ENCODE measurements at places on chromosomes 4 and X.

DNA sequence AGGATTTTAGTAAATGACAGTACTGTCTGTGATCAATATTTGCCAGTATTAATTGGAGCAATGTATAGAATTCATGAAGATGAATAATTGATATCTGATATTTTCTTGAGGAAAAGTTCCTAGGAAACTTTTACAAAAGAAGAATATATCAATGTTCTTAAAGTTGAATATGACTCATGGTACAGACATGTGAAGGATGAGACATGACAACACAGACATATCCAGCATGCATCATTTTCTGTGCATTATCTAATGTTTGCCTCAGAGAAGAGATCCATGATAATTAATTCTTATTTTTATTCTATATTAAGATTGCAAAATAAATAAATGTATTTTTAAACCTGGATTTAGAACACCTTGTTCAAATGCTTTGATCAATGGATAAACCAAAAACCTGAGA is 452.9 kb upstream of the EPHA5 start:
- DNase-seq = no peak

- no peak for DNase-seq
These were observed 40.9 kb downstream of the EGF start for GRCh38 chr4:109953556-109953955.

GRCh38 chr4:41427931-41428600 is 109.9 kb upstream of the LIMCH1 start:
- DNase-seq = no peak

- no peak for DNase-seq
These were observed 37.3 kb upstream of the GUCY1A1 start for GRCh38 chr4:155629183-155629825.

DNA sequence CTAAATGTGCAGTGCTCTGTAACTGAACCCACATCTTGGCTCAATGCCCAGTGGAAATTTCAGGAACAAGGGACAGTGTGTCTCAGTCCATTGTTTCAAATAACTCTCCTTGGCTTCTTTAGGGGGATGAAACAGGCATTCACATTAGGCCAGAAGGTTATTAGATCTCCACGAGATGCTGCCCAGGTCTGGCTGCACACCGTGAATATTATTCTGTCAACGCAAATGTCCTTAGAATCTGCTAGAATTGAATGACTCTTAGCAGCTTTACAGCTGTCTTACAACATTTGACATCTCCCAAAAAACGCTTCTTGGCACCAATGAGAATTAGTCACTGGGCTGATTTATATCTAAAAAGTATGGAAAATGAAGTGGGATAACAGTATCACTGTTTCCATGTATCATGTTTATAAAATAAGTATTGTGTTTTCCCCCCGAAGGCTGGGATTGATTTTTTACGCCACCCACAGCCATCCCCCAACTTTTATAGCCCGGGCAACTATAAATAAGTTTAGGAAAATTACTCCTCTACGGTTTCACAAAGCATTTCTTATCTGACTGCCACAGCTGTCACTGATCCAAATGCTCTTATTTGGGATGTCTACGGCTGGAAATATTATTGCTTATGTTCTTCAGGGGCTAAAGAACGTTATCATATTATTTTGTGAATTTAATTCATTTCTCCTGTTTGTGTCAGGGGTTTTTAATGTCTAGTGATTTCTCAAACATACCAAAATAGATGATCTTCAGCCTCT is 559.7 kb upstream of the FAT1 start:
- DNase-seq = no peak
